ENCODE measurements at places on chromosomes 6 and 20.

- DNase-seq: no peak
Measured at GRCh38 chr20:373171-373890, 7.2 kb upstream of the TRIB3 start.

GRCh38 chr6:14174226-14174625, 56.7 kb downstream of the CD83 start:
- DNase-seq: no peak

DNA sequence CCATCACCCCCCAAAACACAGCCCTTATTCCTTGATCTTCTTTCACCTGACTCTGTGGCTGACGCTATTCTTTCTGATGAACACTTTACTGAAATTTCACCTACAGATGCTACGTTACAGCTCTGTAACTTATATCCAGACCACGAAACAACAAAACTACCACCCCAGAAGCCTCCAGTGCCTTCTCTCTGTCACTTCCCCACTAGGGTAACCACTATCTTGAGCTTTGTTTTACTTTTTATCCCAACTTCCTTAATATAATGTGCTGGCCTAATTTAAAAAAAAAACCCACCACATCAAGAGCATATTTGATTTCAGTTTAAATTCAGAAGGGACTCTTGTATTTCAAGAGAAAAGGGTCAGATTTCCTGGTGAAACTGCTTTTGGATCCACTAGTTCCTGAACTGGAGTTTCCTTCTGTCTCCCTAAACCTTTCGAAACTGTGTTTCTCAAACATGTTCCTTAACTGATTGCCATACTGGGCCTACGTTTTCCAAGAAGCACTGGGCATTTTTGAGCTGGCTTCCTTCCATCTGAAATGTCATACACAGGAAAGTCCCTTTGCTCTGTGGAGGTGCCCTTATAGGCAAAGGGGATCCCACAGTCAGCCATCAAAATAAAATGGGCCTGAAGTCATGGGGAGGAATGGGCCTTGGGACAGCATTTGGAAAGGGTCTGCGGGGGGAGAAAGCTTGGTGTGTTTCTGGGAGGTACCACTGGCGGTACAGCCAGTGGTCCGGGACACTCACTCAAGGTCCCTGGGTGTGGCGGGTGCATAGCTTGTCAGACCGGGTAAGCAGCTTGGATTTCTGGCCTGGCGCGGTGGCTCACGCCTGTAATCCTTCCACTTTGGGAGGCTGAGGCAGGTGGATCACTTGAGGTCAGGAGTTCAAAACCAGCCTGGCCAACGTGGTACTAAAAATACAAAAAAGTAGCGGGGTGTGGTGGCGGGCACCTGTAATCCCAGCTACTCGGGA, 25.8 kb upstream of the RTF2 start:
- DNase-seq: no peak

DNA sequence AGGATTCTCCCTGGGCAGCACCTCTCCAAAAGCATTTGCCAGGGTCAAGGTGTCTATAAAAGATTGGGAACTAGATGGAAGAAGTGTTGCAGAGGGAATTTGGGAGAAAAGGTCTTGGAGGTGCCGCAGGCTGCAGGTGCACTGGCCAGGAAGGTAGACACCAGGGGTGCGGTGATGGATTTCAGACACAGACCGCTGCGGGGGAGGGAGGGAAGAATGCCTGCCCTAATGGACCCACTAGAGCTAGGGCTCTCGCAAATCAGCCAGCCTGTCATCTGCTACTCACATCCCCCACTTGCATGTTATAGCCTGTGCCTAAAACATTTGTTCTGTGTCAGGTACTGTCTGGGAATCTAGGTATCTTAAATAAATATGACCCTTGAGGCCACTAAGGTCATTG, 193.6 kb upstream of the SLC24A3 start:
- DNase-seq: no peak

DNA sequence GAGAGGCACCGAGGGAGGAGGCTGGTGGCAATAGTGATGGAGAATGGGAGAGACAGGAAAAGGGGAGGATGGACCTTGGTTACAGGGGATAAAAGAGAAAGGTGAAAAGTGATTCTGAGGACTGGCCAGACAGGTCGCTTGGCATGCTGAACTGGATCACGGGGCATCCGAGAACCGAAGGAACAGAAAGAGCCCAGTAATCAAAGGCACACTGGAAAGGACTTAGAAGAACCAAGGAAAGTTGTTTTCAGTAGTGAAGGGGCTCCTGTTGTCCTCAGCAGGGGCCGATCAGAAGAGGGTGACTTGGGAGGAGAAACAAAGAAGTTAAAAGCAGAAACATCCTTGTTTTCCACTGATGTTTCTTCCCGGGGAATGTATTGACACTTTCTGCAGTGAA, 18.9 kb downstream of the SYTL3 start:
- no peak for DNase-seq

- no peak for DNase-seq
Measured at GRCh38 chr20:23235173-23236027, 115.2 kb upstream of the NXT1 start.

DNA sequence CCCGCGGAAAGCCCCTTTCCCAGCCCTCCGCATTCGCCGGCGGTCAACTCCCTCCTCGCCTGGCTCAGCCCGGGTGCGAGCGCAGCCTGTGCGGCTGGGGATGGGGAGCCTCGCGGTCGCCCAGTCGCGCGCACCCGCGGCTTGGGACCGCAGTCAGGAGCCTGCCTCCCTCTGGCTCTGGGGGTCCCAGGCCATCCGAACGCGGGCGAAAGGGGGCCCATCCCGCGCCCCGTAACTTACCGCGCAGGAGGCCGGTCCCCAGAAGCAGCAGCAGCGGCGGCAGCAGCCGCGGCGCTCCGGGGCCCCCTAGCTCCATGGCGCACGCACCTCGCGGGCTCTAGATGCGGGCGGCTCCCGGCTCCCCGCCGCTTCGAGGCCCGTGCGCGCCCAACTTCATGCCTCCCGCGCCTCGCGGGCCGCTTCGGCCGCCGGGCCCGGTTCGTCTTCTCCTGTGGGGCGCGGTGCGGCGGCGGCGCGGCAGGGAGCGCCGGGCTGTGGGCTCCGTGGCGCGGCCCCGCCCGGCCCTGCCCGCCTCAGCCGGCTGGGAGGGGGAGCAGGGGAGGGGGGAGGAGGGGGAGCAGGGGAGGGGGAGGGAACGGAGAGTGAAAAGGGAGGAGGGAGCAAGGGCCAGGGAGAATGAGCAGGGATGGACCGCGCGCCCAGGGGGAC, at the start of gene CHRNA4:
TSS of gene CHRNA4 (minus strand) at position 500 of the 669 bp plus-strand sequence. CDS start at position 316, 184 bp downstream.
- no peak for DNase-seq

DNA sequence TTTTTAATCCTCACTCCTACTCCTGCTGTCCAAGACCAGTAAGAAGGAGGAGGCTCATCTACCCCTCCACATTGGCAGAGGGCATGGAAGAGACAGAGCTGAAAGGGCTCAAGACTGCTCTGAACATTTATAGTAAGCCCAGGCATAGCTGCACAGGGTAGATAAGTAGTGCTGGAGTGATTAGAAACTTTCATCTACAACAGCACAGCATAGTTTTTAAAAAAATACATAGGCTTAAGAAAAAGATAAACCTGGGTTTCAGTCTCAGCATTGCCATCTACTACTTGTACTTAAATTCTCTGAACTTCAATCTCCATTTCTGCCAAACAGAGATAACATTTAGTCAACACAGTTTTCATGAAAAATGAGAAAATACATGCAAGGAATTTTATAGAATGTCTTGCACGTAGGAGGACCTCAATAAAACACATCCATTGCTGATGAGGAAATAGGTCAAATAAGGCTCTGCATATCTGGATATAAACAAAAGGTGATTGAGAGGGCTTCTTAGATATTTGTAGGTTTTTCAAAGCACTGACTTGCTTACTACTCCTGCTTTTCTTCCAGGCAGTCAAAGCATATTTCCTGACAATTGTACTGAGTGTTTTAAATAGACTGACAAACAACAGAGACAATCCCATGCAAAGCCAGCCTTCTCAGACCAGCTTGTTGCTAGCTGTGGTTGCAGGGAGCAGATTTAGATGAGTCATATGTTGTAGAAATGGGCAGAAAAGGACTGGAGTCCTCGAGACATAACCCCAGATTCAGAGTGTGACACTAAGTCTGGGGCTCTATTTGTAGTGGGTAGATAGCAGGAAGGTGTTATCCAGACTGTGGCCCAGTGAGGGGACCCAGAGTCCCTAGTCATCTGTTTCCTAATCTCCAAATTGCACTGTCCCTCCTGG, 107.4 kb upstream of the TAB2 start:
- no peak for DNase-seq
